ENCODE measurements at places on chromosomes 1 and 21.

DNA sequence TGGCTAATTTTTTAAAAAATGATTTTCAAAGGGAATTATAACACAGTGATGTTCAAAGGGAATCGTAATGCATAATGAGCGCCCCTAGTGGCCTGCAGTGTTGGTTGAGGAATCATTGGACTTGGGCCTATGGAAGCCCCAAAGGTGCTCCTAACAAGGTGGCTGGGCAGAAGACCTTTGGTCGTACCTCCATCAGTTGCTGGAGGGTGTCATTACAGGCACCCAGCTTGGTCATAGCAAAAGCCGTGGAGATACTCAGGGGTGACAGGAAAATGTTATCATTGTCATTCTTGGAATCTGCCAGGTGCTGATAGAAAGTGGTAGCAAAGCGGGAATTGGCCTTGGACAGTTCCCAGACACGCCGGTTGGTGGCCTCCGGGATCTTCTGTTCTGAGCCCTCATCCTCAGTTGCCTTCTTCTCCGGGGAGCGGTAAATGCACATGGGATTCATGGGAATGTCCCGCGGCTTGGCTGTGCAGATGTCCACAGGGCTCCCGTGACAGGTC lies 2.7 kb downstream of the SERPINC1 start:
- peak; percentile 66 for DNase-seq

DNA sequence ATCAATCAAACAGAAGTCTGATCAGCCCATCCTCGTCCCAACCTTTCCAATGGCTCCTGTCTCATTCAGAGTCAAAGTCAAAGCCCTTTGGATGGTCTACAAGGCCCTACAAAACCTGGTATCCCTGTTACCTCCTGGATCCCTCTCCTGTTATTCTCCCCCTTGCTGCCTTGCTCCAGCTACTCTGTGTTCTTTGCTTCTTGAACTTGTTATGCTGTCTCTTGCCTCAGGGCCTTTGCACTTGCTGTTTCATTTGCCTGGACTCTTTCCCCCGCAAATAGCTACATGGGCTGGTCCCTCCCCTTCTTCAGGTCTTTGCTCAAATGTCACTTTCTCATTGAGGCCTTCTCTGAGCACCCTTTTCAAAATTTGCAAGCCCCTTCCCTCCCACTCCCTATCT lies 1.4 kb upstream of the CSF3R start:
- DNase-seq, result no peak

- DNase-seq, result no peak
These were observed 13.8 kb upstream of the AVPR1B start for GRCh38 chr1:206131037-206131436.

- DNase-seq, result no peak
These were observed 26.3 kb upstream of the PCBP3 start for GRCh38 chr21:45617021-45617921.

DNA sequence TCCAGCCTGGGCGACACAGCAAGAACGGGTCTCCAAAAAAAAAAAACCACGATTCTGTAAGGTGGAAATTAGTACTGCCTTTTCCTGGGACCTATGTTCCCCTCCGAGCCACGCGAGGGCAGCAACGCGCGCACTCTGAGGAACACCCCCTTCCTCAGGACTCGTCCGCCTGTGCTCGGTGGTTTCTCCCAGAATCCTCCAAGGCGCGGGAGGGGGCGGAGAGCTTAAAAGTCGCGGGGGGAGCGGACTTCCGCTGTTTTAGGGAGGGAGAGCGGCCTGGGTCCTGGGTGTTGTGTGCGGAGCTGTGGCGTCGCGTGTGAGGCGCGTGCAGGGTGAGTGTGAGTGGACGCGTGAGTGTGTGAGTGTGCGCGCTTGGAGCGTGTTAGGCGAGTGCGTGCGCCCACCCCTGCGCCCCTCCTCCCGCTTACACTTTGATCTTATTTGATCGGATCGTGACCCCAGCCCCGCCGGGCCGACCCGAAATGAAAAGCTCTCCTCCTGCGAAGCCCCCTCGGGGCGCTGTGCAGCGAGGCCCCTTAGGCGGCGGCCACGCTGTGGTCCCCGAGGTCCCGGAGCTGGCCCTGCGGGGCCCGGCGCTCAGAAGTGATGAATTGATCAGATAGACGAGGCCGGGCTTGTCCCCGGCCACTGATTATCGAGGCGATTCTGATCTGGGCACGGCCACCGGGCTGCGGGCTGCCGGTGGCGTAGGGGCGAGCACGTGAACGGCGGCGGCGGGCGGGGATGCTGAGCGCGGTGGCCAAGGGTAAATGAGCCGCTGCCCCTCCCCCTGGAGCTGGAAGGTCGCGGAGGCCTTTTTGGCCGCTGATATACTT lies 9.6 kb downstream of the TMEM167B start:
- DNase-seq, result peak; percentile 93

DNA sequence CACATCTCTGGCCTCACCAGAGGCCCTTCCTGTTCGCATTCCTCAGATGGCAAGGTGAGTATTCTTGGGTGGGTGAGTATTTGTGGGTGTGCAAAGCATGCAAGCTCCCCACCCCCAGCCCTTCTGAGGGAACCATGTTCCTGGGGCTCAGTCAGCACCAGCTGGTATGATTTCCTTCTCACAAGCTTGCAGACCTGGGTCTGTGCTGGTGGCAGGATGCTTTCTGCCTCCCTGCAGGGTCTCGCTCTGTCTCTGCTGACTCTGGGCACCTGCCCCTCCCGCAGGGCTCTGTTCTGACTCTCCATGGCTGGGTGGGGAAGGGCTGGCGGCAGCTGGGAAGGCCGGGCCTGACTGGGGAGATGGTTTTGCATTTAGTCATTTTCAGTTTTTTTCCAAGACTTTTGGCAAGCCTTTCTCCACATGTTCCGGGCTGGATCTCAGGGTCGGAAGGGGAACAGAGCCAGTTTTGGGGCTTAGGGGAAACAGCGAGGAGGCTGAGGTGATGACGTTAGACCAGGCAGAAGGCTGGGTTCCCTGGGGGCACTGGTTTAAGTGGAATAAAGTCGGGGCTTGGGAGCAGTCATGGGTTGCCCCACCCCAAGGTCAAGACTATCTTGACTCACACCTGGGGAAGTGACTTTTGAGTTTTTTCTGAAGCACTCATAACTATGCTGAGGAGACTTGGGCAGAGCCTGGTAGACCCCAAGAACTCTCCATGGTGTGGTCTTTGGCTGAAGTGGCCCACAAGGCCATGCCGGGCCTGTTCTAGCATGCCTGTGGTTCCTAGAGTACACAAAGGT lies 6.2 kb downstream of the RASSF5 start:
- DNase-seq, result no peak

- no peak for DNase-seq
These were observed 470.3 kb upstream of the NCAM2 start for GRCh38 chr21:20527731-20528460.

DNA sequence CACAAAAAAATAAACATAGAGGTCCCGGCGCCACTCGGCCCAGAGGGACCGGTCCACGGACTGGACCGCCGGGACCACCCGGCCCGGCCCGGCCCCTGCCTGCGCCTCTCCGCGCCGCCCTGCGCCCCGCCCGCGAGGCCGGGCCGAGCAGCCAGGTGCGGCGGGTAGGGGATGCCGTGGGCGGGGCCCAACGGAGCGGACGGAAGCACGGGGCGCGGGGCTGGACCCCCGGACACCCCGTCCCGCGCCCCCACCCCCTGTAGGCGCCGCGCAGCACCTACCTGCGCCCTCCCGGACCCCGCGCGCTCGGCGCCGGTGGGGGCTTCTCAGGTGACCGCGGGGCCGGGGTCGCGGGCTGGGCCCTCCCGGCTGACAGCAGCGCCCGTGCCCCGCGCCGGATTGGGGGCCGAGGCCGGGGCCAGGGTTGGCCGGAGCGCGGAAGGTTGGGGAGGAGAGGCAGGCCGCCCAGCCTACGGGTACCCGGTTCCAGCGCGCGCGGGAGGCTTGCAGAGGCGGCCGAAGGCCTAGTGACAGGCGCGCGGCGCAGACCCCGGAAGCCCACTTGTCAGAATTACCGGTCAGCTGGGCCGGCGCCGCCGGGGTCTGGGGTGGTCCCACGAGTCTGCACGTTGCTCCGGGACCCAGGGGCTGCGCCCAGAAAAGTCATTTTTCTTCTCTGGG lies 351.9 kb upstream of the CAMK1G start:
- DNase-seq, result no peak

- DNase-seq, result no peak
These were observed 22.0 kb downstream of the SLC16A1 start for GRCh38 chr1:112933820-112934571.

- no peak for DNase-seq
These were observed 624 bp downstream of the ARHGAP29 start for GRCh38 chr1:94236630-94237290.

GRCh38 chr1:230824551-230824918 lies 43.8 kb downstream of the C1orf198 start:
- no peak for DNase-seq

- no peak for DNase-seq
These were observed 456.1 kb upstream of the PROX1 start for GRCh38 chr1:213531369-213532310.

DNA sequence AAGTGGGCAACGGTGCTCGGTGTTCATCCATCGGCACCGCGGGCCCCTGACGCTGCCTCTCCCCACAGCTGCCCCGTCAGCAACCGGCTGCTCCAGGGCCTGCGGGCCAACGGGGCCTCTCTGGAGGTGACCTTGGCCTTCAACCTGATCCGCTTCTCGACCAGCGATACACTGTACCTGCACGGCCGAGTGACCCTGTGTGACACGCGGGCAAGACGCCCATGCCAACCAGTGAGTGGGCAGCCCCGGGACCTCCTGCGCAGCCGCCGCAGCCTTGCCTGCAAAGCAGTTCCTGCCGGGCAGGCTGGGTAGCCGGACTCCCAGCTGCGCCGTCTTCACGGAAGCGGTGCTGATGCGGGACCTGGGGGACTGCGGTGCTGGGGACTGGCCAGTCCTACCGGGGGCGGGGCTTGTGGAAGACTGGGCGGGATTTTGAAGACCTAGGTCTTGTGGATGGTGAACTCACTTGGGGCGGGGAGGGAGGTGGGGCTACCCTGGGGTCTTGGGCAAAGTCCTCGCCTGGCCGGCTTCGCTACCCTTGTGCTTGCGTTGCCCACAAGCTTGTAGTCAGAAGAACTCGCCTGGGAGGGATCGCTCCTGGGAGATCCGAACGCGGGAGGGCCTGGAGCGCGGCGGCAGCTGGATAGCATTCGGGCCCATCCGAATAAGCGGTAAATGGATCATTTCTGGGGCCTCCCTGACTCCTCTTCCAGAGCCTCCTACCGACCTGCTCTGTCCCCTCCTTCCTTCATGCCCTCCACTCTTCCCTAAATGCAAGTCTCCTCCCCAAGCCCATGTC lies 8.8 kb upstream of the CEP85 start:
- DNase-seq, result peak; percentile 51

DNA sequence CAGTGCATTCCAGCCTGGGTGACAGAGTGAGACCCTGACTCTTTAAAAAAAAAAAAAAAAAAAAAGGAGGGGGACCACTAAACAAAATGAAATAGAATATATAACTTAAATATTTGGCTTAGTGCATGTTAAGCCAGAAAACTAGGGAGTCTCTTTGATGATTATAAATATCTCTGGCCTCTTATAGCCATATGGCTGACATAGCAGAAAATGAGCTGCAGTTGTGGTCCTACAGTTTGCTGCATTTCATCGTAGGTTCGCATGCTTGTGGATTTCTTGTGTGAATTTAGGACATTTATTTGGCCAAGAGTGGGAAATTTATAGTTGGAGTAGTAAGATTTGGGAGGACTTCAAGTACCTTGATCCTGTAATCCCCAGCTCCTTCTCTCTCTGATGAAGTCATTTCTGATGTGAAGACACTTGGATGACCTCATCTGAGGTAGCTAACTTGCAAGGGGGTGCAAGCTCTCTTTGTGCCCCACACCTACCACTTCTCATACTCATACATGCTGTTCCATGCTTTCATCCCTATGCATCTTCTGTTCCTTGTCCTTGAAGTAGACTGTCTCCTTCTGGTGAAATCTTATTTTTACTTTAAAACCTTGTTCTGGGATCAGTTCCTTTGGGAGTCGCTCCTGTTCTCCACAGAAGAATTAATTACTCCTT lies 6.4 kb upstream of the TIPRL start:
- DNase-seq, result no peak

DNA sequence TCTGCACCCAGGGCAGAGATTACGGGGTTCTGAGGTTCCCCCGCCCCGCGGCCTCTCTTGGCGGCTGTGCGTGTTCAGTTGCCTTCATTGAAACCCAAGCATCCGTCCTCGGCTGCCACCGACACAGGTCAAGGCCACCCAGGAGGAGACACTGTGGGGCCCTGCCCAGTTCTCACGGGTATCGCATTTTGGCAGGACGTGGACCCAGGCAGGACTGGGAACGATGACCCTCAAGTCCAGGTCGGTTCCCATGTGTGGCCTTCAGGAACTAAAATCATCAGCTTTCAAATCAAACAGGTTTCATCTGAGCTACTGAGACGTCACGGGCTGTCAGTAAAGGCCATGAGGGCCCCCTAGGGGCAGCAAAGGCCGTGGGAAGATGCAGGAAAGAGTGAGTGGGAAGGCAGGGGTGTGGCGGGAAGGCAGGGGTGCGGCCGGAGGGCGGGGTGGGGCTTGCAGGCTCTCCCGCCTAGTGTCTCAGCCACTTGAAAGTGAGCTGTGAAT lies 7.0 kb upstream of the C1orf174 start:
- no peak for DNase-seq

DNA sequence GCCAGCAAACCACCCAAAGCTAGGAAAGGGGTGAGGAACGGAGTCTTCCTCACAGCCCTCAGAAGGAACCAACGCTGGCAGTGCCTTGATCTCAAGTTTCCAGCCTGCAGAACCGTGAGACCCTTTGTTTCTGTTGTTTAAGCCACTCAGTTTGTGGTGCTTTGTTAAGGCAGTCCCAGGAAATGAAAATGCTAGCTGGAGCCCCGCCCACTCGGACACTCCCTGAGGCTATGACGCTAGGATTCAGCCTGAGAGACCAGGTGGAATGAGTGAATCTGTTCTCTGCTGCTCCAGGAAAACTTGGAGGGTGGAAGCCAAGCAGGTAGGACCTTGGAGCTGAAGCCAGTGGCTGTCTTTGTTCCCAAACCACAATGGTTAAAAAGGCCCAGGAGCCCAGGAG lies 196.5 kb upstream of the POU3F1 start:
- DNase-seq, result no peak

DNA sequence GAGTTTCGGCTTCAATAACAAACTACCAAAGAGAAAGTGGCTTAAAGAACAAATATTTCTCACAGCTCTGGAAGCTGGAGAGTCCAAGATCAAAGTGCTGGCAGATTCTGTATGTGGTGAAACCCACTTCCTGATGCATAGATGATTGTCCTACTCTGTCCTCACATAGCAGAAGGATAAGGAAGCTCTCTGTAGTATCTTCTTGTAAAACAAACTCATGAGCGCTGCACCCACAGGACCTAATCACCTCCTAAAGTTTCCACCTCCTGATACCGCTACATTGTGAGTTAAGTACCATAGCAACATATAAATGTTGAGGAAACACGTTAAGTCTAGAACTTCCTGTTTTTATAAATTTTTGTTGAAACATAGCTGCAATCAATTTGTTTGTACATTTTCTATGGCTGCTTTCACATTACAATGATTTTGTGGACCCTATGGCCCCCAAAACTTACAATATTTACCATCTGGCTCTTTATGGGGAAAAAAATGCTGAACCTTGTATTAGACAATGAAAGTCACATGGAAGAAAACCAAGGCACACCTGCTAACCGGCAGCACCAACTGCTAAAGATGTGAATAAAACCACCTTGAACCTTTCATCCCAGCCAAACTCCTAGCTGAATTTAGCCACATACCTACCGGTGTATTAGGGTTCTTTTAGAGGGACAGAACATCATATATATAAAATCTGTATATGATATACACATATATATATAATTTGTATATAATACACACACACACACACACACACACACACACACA lies 1423.4 kb downstream of the NCAM2 start:
- DNase-seq, result no peak

GRCh38 chr1:97943354-97943753 lies 22.5 kb upstream of the DPYD start:
- no peak for DNase-seq
